ENCODE measurements at places on chromosomes 7 and 10. TPM values are rescaled to one million over a fixed set of nuclear protein-coding genes. Genes with fewer than 3 reads are reported as not detected.

Gene FOXI2
- total RNA-seq = not detected

Gene GPR141
- not detected for total RNA-seq

Gene SPDYE16
- not detected for total RNA-seq

Gene PPP1R17
- total RNA-seq = not detected

Gene AKR1C2
- total RNA-seq = not detected

Gene SFRP4
- 0.19 TPM for total RNA-seq

Gene RBP3
- total RNA-seq = not detected

Gene SPDYE2
- total RNA-seq = not detected

Gene COG5
- total RNA-seq = 53.4 TPM

Gene PNLIPRP3
- total RNA-seq = not detected

Gene CALHM3
- not detected for total RNA-seq

Gene NRP1
- total RNA-seq = 73.5 TPM

Gene ERVW-1
- 0.19 TPM for total RNA-seq

Gene OR2A7
- total RNA-seq = 0.64 TPM

Gene CRTAC1
- 2.6 TPM for total RNA-seq

Gene STEAP1
- total RNA-seq = 5.0 TPM

Gene MXI1
- total RNA-seq = 35.4 TPM

Gene HOXA1
- total RNA-seq = 0.23 TPM

Gene DGKI
- total RNA-seq = 6.3 TPM

Gene FHIP2A
- total RNA-seq = 38.2 TPM

Gene CYP3A5
- 0.07 TPM for total RNA-seq

Gene PDGFA
- total RNA-seq = 47.1 TPM

Gene WNT8B
- total RNA-seq = not detected

Gene INMT
- total RNA-seq = 0.09 TPM

Gene TSPAN33
- 6.5 TPM for total RNA-seq

Gene UTF1
- 0.18 TPM for total RNA-seq

Gene SUPV3L1
- total RNA-seq = 31.8 TPM

Gene GBX1
- not detected for total RNA-seq

Gene FAM25C
- total RNA-seq = not detected

Gene POLR2J2
- 3.1 TPM for total RNA-seq

Gene GIMAP1
- not detected for total RNA-seq

Gene CTTNBP2
- 4.9 TPM for total RNA-seq

Gene PRF1
- total RNA-seq = 0.14 TPM

Data from astrocyte (in vitro differentiated cells and primary cell).